Activated T-helper 1 cell treated with anti-CD3 and anti-CD28 coated beads, Interleukin-2, amount 50 U/mL, for 16 hours (primary cell): ENCODE measurements at places on chromosomes 7 and 10.

DNA sequence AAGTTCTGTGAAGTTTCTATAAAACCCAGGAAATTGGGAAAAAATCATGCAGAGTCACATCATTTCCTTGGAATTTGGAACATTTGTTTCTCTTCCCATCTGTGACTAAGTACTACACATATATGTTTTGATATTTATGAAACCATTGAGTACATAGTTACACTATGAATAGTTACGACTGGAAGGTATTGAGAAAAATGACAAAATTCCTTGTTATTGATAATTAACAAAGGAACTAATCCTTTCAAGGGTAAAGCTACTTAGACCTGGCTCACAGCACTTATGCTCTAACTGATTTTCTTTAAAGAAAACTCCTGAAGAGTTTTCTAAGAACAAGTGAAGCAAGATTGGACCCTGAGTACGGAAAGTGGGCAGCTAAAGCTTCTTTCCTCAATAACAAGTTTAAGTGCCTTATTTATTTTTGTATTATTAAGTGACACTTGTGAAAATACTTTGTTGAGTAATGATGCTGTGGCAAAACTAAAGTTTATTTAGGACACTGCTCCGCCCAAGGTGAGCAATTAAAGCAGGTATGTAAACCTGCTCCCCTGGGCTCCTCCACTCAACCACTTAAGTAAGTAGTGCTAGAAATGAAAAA, 12.0 kb upstream of the GLCCI1 start:
- DNase-seq, result no peak

- DNase-seq, result no peak
Observed at GRCh38 chr7:44333911-44334733, 8.7 kb upstream of the CAMK2B start.

DNA sequence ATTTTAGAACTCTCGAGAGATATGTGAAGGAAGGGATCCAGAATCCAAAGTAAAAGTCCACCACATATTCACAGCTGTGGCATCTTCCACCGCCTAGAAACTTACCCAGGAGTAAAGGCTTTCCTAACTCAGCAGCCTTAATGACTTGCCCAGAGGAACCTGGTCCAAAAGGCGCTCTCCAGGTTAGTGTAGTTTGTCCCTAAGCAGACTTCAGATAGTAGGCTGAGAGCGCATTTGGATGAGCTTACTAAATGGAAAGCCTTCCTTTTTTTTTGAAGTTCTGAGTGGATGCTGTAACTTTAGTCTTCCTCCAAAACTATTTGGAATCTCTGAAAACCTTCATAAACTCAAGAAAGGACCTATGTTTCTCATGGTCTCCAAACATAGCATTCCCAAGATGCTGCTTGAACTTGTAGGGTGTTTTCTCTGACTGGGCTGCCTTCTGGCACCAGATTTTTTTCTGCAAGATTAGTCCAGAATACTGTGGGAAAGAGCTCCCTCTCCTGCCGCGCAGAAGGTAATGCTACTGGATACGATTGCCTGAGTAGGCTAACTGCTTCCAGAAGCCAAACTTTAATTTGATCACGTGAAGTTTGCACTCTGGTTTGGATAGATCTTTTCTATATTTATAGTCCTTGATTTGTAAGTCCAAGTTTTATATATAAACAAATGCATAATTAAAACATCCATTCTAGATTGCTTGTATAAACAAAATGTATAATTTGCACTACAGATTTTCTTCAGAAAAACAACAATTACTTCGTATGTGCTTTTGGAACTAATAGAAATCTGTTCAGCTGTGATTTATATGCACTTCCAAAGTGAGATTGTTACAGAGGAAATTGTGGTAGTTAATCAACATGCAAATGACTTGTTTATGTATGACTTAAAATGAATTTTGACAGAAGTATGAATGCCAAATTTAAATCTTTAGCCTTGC, 19.6 kb upstream of the GPR37 start:
- DNase-seq, result no peak

DNA sequence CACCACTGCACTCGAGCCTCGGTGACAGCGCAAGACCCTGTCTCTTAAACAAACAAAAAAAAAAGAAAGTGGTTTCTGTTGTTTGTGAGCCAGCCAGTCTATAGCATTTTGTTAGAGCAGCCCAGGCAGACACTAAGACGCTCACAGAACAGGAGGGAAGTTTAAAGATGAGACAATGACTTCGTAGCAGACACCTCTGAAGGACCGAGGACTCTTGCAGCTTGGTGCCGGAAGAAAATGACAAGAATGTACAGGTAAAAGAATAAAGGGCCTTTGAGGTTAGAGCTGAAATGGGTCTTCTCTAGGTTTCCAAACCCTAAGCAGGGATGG, 39.7 kb downstream of the MACROH2A2 start:
- no peak for DNase-seq

GRCh38 chr7:95996174-95996573, 223.8 kb downstream of the DYNC1I1 start:
- no peak for DNase-seq

DNA sequence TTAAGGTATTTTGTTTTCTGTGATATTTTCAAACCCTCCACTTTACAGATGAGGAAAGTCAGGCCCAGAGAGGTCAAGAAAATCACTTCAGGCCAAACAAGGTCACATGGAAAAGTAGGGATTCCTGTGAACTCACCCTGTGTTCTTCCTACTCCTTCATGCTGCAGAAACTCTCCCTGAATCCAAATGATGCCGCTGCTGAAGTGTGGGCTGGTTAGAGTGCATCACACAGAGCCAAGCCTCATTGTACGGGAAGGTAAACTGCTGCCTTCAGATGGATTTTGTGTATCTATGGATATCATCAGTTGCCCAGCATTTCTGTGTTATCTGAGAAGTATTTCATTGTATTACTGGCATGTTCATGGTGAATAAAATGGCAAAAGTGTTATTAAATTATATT, 75.4 kb downstream of the NRG3 start:
- DNase-seq, result no peak

- no peak for DNase-seq
Observed at GRCh38 chr7:50962962-50963374, 180.3 kb upstream of the GRB10 start.

- no peak for DNase-seq
Observed at GRCh38 chr7:74051193-74051592, 23.2 kb downstream of the ELN start.

- no peak for DNase-seq
Observed at GRCh38 chr7:40717242-40717641, 582.4 kb downstream of the SUGCT start.

DNA sequence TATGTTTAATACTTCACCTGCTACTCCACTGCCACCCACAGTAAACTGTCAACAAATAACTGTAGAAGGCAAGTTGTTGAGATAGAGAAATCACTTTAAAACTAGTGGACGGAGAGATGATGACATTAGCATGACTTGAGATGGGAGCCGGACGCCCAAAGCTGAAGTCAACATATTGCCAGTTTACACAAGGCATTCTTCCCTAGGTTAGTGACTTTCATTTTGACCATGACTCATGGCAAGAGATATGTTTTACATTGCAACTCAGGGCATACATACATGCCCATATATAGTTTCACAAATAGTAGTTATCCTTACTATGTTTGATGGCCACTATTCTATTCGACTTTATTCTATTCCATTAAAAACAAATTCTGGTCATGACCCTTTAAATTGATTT, 296.6 kb downstream of the PLXNA4 start:
- no peak for DNase-seq

GRCh38 chr7:118330388-118330787, 105.9 kb downstream of the ANKRD7 start:
- no peak for DNase-seq

DNA sequence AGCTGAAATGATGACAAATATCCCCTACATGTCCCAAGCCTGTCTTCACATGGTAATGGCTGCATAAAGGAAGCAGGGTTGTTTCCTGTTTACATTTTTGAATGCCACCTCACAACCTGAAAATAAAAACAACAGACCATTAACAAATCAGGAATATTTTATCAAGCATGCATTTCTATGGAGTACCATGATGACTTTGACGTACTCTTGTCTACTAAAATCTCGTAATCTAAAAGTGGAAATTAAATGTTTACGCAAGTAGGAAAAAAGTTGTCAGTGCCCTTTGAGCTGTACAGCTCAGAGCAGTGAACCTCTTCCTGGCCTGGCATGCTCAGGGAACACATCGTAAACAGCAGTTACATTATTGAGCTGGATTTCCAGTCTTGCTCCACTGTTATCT, 194.1 kb downstream of the INHBA start:
- DNase-seq, result no peak

DNA sequence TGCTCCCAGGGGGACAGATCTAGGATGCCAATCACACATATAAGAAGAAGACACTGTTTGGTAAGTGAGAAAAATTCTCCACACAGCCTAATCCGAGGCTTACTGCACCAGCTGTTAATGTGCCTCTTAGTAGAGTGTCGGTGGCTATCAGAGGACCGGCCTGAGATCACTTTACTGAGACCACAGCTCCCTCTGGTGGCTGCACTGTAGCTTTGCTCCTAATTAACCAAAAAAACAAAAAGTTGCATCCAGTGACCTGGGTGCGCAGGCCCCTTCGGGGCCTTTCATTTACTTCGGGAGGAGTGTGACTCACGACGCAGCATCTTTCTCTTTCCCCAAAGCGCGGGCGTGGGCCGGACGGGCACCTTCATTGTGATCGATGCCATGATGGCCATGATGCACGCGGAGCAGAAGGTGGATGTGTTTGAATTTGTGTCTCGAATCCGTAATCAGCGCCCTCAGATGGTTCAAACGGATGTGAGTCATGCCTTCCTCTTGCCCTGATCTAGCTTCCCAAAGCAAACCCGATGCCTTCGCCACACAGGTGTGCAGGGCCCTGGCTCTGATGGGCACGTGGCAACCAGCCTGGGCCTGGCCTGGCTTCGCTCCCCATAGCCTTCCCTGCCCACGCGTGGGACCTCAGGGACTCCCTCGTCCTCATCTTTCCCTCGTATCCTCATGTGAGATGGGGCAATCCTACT, 56.7 kb downstream of the MKI67 start:
- DNase-seq, result peak; percentile 72

GRCh38 chr7:93719546-93719945, 145.0 kb upstream of the CALCR start:
- no peak for DNase-seq

DNA sequence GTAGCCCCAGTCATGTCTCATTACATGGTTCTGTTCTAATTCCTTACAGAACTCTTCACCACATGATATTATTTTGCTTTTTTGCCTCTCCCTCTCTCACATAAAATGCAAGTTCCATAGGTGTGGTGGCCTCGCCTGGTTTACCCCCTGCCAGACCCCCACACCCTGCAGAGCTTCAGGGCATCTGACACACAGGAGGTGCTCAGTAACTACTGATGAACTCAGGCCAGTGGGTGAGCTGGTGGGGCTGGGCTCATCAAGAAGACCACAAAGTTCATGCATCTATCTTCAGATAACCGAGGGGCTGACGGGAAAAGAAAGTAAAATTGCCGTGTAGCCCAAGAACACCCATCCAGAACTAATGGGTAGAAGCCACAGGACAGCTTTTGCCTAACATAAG, 253.1 kb downstream of the GRID1 start:
- DNase-seq, result no peak

- no peak for DNase-seq
Observed at GRCh38 chr7:158239290-158239981, 348.2 kb downstream of the PTPRN2 start.

- no peak for DNase-seq
Observed at GRCh38 chr7:30656006-30656957, 26.0 kb downstream of the CRHR2 start.

GRCh38 chr7:100900978-100901377, 5.3 kb upstream of the ACHE start:
- no peak for DNase-seq

DNA sequence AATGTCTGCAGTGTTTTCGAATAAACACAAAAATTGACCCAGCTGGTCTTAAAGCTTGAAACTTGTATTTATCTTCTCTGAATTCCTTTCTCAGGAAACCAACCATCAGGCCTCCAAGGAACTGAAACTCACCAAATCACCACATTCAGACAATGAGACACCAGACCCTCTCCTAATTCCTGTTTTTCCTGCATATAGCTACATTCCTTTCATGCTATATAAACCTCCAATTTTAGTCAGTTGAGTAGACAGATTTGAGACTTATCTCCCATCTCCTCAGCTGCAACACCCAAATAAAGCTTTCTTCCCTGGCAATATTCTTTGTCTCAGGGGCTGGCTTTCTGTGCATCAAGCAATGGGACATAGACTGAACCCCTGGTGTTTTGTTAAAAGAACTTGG, 317.0 kb downstream of the CACNA2D1 start:
- DNase-seq, result no peak

- DNase-seq, result no peak
Observed at GRCh38 chr10:106775127-106775526, 389.4 kb downstream of the SORCS1 start.

GRCh38 chr7:154287356-154287755, 235.2 kb downstream of the DPP6 start:
- no peak for DNase-seq

- no peak for DNase-seq
Observed at GRCh38 chr10:127434006-127434405, 115.1 kb upstream of the NPS start.

GRCh38 chr10:71367271-71367670, 29.4 kb upstream of the CDH23 start:
- DNase-seq, result no peak

- no peak for DNase-seq
Observed at GRCh38 chr10:113293167-113293566, 259.7 kb upstream of the HABP2 start.

- DNase-seq, result no peak
Observed at GRCh38 chr7:91685544-91685943, 195.0 kb downstream of the MTERF1 start.

GRCh38 chr10:114526126-114526503, 121.8 kb upstream of the AFAP1L2 start:
- no peak for DNase-seq

DNA sequence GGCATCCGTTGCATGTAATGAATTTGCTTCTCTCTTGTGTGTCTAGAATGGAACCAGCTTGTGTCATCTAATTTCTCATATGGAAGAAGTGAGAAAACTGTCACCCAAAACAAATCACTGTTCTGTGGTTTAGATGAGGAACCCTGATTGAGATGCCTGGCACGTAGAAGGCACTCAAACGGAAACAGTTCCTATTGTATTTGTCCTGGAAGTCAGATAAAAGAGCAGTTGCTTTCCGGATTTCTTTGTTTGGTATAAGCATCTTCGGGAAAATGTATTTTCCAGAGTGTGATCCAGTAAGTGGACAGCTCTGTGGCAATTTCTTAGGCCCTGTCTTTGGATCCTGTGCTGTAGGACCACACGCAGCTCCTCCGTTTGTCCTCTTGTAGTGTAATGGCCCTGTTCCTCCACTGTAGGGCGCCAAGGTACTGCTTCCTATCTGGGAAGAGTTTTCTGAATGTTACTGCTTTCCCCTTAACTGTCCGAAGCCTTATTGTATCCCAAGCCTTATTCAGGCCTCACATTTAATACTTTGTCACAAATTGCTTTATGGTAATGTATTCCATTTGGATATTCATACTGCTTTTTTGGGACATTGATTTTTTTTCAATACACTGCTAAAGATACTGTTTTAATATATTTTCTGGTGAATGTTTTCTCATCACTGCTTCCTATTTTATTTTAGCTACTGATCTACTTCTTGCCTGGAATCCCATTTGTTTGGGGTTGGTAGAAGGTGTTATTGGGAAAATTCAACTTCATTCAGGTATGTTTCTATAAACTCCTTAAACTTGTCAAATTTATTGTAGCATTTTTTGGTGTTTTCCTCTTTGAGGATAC, 24.8 kb downstream of the INPP5F start:
- DNase-seq, result no peak
